ENCODE measurements at places on chromosomes 3 and 15.

DNA sequence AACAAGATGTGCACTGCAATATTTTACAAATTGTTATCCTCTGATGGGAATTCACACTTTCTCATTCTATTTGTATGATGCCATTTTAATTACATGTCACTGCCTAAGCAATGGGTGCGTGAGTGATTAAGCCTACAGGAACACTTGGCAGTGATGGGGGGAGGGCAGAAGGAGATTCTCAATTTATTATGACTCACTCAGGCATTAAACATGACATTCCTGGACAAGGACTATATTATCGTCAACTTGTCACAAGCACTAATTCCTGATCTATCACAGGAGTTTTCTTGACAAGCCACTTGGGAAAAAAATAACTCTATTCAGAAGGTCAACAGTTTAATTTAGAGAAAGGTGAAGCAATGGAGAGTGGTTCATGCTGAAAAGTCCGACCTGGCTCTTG is 556.8 kb downstream of the NSUN3 start:
- no peak for DNase-seq

- no peak for DNase-seq
Observed at GRCh38 chr3:141326626-141327025, 41.7 kb upstream of the ZBTB38 start.

DNA sequence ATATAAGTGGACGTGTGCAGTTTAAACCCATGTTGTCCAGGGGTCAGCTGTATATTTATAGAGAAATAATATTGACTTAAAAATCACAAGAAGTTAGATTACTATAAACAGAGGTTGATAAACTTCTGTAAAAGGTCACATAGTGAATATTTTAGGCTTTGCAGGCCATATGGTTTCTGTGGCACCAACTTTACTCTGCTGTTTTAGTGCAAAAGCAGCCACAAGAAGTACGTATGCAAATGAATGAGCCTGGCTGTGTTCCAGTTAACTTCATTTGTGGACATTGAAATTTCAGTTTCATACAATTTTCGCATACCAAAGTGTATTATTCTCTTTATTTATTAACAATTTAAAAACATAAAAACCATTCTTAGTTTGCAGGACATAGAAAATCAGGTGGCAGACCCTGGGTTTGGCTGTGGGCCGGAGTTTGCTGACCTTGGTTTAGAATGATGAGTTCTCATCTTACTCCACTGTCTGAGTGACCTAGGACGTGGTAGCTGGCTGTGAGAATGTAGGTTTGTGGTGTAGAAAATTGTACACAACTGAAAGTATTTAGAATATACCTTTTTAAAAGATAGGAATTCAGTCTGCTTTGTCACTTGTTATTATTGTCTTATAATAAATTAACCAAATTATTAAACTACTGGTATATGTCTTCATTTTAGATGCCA is 16.3 kb downstream of the FAN1 start:
- DNase-seq = no peak

DNA sequence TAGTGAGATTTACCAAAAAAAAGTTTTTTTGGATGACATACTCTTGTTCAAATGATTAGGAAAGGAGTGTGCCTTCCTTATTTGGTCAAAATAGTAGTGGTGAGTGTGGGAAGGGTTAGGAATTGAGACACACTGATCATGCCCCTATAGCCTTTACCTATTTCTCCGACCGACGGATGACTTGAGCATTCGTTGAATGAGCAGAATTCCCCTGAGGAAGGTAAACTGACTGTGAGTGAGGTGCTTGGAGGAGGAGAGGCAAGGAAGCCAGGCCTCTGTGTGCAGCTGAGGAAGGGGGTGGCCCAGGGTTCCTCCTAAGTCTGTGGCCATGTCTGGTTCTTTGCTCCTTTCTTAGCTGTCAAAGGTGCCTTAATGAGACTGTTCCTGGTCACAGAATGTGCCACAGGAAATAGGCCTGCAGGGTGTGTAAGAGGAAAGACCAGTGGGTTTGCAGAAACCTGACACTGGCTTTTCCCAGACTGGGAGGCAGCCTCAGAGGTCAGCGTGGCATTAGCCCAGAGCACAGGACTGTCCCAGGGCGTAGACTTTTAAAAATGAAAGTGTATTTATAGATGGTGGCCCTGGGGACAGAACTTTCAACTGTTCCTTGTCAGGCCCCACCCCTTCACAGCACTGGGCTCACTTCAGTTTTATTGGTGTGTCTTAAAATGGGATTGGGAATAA is 307.7 kb upstream of the C2CD4B start:
- no peak for DNase-seq

GRCh38 chr15:88932271-88932874 is 19.2 kb upstream of the MFGE8 start:
- no peak for DNase-seq

DNA sequence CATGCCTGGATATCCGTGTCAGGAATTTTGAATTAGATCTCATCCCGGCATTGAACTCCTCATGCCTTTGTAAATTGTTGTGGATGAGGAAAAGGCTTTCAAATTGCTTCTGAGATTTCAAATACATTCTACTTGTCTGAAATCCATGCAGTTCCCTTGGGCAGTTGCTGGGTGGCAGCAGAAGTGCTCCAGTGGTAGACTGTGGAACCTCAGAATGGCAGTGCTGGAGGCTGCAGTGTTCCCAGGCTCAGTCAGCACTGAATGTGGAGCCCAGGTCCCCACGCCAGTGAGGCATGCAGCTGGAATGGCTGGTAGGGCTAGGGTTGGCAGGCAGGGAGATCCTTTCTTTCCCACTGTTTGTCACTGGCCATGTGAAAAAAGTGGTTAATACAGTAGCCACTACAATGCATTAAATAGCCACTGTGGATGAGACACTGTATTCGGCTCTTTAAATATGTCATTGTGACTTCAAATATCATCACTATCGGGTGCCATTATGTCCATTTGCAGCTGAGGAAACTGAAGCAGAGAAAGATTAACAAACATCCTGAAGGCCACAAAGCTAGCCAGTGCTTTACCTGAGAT is 98.6 kb downstream of the TPRG1 start:
- peak; percentile 38 for DNase-seq

DNA sequence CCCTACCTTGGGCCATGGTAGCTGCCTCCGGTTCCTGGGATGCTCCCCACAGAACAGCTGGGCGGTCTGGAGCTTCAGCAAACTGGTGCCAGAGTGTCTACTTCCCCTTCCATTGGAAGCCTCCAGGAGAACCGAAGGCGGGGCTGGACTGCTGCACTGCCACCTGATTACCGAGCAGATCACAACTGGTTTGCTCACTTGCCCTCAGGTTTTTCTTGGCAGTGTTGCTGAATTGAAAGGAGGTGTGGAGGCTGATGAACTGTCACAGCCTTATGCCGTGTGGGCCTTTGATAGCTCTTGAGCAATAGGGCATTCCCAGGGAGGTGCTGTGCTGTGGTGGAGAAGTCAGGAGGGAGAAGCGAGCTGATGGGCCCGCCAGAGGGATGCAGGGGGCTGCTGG is at the start of gene TGM5:
TGM5 (minus strand) TSS at position 95 of the 400 bp plus-strand sequence; CDS start at position 16, 79 bp downstream.
- DNase-seq = no peak

- DNase-seq = no peak
Observed at GRCh38 chr15:38885471-38885952, 320.9 kb upstream of the RASGRP1 start.

- DNase-seq = no peak
Observed at GRCh38 chr15:46059921-46060594, 425.2 kb downstream of the SQOR start.

- DNase-seq = peak; percentile 45
Observed at GRCh38 chr15:34239151-34239808, 14.5 kb downstream of the EMC4 start.

DNA sequence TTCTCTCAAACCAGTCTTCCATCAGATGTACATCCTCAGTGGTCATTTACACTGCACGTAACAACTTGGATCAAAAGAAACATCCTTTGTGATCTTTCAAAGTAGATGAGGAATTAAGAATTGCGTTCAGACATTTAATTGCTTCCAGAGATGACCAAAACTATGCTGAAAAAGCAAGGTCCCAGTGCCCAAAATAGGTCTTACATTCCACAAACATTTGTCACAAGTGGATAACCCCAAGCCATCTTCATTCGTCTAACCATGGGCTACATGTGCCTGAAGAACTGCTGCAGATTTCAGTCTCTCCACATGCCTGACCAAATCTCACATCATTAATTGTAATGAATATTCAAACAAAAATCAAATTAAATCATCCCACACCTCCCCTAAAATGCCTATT is 273.6 kb downstream of the SHOX2 start:
- no peak for DNase-seq

DNA sequence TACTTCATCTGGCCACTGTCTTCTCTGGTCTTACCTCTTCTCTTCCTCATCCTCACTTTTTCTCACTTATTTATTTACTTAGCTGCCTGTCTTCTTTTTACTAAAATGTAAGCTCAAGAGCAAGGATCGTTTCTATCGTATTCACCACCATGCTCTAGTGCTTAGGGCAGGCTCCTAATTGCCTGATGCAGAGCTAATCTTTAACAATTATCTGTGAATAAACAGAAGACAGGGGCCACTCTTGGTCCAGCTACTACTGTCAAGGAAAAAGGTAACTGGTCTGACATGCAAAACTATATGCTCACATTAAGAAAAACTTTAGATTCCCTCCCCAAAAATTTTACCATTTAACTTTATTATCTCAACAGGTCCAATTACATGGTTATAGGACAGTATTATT is 17.5 kb downstream of the PIK3R4 start:
- no peak for DNase-seq

- no peak for DNase-seq
Observed at GRCh38 chr3:135325096-135325495, 530.0 kb downstream of the EPHB1 start.

- no peak for DNase-seq
Observed at GRCh38 chr3:156358232-156358631, 196.7 kb downstream of the SSR3 start.

- DNase-seq = no peak
Observed at GRCh38 chr15:96054621-96055020, 275.9 kb upstream of the NR2F2 start.

DNA sequence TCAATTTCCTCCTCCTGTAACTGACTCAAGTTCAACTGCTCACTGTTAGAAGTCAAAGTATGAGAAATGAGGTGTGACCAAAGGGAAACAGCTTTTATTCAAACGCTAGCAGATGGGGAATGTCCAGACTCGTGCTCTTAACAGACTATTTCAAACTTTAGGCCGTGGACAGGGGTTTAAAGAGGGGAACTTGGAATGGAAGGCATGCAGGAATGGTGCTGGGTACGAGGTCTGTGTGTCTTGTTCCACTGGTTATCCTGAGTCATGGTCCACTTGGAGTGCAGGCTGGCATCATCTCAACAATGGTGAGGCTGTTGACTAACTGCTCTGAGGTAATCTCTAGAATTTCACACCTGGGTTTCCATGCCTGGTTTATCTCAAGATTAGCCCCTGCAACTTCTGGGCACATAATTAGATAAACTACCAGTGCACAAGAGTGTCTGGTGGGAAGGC is 22.9 kb upstream of the DNAAF4 start:
- DNase-seq = no peak

DNA sequence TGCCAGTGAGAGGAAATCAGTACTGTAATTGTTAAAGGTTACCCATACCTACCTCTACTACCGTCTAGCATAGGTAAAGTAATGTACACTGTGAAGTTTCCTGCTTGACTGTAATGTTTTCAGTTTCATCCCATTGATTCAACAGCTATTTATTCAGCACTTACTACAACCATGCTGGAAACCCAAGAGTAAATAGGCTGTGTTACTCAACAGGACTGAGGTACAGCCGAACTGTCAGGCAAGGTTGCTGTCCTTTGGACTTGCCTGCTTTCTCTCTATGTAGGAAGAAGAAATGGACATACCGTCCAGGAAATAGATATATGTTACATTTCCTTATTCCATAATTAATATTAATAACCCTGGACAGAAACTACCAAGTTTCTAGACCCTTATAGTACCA is 265.5 kb downstream of the NR2F2 start:
- no peak for DNase-seq

DNA sequence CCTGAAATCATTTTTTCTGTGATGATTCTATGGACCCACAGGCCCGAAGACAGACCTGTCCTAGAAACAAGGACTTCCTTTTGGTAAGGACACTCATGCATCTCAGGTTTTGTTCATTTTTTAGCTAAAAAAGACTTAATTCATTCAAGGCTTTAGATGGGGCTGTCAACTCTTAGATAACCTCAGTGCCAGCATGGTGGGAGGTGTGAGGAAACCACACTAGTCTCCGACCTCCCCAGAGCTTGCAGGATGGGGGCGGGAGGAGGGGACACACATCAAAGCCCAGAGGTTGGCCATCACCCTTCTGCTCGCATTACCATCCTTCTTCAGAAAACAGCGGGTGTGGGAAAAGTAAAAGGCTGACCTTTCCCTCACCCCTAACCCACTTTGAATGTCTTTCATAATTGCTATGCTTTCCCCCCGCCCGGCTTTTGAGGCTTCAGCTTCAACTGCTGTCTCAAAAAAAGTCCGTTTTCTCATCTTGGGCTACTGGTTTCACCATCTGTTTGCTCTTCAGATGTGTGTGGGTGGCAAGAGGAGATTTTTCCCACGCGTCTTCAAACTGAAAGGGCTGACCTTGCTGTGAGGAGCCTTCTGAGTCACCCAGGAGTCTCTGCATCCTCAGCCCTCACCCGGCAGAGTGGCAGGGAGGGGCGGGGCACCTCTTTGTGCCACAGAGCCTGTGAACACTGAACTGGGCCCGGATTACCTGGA is 27.6 kb upstream of the CXCR6 start:
- peak; percentile 89 for DNase-seq

GRCh38 chr3:66593978-66594377 is 93.2 kb upstream of the LRIG1 start:
- no peak for DNase-seq

DNA sequence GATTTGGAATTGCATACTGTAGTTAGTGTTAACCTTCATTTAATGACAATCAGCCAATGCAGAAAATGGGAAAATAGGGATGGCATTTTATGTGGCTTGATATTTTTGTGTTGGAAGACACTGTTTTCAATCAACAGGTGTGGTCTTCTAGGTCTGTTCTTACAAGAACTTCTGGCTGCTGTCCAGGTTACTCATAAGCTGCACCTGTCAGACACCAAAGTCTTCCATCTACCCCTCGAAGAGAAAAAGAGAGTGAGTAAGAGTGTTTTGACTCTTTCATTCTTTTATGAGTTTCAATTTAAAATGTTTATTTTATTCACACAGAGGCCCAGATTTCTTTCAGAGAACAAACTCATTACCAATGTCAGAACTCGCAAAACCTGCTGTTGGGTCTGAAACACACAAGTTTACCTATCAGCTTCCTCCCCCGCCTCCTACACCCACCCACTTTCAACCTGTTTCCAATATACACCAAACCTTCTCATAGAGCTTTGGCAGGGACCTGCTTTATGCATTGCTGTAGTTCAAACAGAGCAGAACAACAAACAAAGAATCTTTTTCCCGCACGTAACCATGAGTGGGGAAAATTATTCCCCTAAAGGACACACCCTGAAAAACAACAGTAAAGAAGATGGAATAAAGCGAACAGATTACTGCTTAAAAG is 767.7 kb upstream of the ALCAM start:
- DNase-seq = no peak

DNA sequence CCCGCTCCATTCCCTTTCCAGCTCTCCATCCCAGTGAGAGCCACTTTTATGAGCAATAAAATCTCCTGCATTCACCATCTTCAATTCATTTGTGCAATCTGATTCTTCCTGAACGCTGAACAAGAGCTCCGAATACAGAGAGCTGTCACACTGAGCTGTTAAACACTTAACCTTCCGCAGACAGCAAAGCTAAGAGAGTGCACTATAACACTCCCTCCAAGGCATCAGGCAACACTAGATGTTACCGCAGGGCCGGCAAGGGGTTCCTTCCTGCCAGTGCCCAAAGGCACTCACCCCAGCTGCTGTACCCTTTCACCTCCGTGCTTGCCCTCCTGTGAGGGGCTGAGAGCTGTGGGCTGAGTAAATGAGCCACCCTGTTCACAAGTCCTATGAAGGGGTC is 85.6 kb downstream of the BCHE start:
- DNase-seq = no peak

Data from T-helper 2 cell treated with Interferon-gamma antibody and Interleukin-4, amounts not matched to agents 5 μg/mL and 100 μg/mL, for 36 hours (primary cell).